ENCODE measurements at places on chromosomes 6 and 20.

GRCh38 chr6:42450477-42451332 is 1.0 kb downstream of the TRERF1 start:
- DNase-seq: no peak

DNA sequence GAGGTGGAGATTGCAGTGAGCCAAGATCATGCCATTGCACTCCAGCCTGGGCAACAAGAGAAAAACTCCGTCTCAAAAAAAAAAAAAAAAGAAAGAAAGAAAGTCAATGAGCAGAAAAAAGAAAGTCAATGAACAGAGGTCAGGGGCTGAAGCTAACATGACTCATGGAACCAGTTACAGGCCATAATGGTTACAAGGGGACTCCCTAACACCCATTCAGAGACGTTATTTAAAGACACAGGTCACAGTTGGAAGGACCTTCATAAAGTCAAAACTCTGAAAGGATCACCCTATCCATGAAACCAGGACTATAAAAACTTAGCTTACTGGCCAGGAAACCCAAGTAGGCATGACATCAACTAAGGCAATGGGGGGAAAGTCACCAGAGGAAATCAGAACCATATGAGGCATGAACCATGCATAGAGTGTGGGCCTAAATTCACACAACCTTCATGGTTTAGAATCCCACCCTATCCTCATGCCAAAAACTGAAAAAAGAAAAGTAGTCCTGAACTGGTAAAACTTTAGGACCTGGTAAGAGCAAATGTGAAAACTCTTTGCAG is 18.2 kb downstream of the FBXL4 start:
- DNase-seq: peak; percentile 7

- DNase-seq: no peak
Measured at GRCh38 chr20:39057911-39058310, 95.8 kb downstream of the DHX35 start.

DNA sequence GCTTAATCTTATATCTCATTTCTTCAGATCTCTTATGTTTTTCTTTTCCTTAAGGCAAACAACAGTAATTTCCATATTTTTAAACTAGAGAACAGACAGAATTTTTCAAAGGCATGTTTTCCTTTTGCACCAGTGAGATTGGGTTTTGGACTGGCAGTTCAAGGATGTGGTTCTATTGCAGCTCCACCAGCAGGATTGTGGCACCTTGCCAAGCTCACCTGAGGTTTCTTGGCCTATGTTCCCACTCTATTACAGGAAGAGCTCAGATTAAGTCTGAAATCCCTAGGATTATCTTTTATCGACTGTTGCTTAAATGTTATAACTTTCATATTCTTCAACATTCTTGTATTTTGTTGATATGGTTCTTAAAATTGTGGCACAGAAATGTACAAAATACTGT is 218.9 kb downstream of the PLCB4 start:
- DNase-seq: no peak

DNA sequence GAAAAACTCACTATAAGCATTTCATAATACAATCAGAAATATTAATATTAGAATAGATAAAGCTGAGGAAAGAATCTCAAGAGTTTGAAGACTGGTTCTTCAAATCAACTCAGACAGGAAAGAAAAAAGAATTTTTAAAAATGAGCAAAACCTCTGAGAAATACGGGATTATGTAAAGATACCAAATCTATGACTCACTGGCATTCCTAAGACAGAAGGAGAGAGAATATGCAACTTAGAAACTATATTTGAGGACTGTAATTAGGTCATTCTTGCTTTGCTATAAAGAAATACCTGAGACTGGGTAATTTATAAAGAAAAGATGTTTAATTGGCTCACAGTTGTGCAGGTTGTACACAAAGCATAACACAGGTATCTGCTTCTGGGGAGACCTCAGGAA is 665.1 kb downstream of the RNF144B start:
- no peak for DNase-seq

- DNase-seq: no peak
Measured at GRCh38 chr20:33788351-33789049, 22.6 kb upstream of the CHMP4B start.

- DNase-seq: no peak
Measured at GRCh38 chr6:37827603-37828265, 8.2 kb downstream of the ZFAND3 start.

GRCh38 chr6:116971959-116972358 is 94.9 kb downstream of the RFX6 start:
- peak; percentile 31 for DNase-seq

DNA sequence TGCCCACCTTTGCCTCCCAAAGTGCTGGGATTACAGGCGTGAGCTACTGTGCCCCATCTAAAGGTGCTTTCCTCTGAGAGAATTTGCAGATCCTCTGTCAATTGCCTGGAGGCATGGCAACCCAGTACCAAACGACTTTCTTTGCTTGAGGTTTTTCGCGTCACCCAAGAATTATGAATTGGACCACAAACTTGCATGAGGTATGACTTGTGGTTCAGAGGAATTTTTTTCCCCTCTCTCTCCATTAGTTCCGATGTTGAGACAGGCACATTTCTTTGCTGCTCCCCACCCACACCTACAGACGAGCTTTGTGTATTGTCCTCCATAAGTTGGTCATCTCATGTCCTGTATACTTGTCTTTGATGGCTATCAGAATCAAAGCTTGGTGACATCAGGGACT is 11.8 kb upstream of the SCAF8 start:
- peak; percentile 70 for DNase-seq

- DNase-seq: no peak
Measured at GRCh38 chr6:45898941-45899682, 116.5 kb downstream of the CLIC5 start.

GRCh38 chr6:40457261-40457660 is 129.9 kb downstream of the LRFN2 start:
- DNase-seq: no peak

DNA sequence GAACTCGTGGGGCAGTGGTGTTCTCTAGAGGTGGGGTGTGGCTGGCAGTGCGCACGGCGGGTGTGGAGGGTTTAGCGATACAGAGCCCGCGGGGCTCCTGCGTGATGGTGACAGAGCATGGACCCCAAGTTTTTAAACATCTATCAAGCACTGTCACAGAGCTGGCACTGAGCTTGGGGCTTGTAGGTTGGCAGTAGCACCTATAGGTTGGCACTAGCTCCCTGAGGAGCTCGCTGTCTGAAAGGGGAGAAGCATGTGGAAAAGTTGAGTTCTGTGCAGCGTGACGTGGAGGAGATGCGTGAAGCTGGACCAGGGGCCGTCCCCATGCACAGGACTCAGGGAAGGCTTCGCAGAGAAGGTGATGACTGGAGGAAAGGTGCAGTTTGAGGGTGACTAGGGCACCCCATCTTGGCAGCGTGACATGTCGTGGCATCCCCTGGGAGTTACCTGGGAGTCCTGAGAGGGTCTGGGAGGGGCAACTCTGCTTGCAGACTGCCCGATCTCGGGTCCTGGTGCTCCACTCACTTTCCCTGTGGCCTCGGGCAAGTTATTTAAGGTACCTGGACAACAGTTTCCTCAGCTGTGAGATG is 122.0 kb downstream of the CDH4 start:
- DNase-seq: no peak

DNA sequence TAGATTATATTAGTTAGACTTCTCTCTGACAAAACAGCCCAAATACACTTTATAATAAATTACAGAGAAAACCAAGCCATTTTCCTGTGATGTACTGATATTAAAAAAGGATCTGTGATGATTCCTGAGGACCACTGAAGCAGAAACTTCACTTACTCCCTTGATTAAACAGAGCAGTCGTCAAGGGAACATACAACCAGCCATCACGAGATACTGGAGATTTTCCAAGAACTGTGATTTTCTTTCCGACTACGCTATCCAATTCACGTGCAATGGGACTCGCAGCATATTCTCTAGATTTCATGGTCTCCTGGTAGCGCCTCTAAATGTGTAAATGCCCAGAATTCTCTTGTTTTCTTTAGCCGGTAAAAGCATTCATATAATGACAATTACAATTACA is 377.4 kb downstream of the PHF3 start:
- DNase-seq: no peak

- DNase-seq: no peak
Measured at GRCh38 chr6:169225131-169225576, 28.5 kb downstream of the THBS2 start.

- no peak for DNase-seq
Measured at GRCh38 chr6:115270953-115271352, 789.7 kb downstream of the FRK start.

- DNase-seq: no peak
Measured at GRCh38 chr6:96528193-96528592, 6.6 kb downstream of the UFL1 start.

DNA sequence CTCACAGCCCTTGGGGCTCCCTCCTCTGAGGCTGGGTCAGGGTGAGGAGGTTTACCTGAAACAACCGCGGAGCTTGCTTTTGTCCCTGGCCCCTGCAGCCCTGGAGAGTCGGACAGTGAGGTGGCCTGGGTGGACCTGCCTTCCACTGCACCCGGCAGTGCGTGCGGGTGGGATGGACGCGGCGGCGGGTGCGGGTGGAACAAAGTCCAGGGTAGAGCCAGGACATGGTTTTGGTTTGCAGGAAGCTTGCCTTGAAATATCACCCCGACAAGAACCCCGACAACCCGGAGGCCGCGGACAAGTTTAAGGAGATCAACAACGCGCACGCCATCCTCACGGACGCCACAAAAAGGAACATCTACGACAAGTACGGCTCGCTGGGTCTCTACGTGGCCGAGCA is 27.1 kb downstream of the UCKL1 start:
- DNase-seq: no peak

DNA sequence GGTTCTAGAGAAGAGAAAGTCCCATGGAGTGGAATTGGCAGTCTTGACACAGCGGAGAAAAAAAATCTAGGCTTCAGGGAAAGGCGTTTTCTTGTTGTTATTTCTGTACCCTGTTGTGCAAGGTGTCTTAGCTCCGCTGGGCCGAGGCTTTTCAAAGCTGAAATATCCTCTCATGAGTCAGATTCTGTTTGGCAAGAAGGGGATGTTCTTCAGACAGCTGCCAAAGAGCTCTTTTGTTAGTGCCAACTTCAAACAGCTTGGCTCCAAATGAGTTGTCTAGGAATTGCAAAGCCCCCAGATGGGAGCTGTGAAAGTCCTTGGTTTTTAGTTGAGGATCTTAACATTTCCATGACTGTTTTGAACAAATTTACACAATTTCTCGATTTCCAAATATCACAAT is 45.6 kb downstream of the LRRN4 start:
- peak; percentile 92 for DNase-seq

DNA sequence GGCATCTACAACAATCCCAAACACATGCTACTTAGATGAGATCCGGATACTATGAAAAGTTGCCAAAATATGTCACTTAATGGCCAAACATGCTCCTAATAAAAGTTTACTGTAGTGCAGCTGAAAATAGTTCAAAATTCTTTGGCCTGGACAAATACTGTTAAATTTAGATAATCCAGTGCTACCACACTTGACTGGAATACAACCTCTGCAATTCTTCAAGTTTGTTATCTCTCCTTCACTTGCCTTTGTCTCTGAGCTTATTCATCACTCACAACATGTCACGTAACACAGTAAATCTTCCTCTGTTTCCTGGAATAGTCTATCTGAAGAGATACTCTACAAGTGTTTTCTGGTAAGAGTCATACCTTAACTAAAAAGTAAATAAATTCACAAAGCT is 10.5 kb upstream of the PLN start:
- DNase-seq: no peak

DNA sequence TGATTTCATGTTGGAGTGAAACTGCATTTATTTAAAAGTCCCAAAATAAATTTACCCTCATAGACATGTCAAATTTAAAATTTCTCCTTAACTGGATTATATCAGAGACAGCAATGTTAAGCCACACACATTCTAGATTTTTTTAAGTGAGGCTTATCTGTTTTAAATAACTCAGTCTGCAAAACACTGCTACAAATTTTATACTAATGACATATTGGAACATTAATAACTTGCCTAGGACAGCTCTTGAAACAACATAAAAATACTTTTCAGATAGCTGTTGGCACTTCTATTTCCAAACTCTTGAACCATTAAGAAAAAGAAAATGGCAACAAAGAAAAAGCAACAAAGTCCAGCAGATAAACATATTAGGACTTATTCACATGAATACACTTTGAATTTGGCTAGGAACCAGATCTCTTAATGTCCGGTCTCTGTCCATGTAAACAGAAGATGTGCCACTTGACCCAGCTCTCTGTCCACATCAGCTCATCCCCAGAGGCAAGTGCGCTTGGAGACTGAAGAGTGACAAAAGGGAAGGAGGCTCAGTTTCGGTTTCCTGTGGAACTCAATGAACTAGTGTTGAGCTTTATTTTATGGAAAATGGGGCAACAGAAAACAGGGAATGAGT is 219.3 kb upstream of the THBS2 start:
- DNase-seq: no peak

- no peak for DNase-seq
Measured at GRCh38 chr20:13995841-13996240, 525 bp downstream of the MACROD2 start.

DNA sequence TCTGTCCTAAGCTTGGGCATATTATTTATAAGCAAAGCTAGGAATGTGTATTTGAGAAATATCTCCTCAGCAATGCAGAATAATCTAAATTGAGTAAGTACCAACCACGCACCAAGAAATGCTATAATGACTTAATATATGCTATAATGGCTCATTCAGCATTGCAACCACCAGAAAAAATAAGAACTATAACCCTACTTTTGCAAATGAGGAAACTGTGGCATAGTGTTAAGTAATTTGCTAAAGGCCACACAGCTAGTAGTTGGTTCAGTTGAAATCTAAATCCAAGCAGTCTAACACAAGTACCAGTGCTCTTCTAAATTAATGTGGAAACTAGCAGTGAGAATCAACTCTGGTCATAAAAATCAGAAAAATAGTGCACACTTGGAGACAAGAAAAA is 35.7 kb downstream of the HBS1L start:
- DNase-seq: no peak

GRCh38 chr6:152575621-152576150 is 61.5 kb downstream of the SYNE1 start:
- DNase-seq: peak; percentile 49

DNA sequence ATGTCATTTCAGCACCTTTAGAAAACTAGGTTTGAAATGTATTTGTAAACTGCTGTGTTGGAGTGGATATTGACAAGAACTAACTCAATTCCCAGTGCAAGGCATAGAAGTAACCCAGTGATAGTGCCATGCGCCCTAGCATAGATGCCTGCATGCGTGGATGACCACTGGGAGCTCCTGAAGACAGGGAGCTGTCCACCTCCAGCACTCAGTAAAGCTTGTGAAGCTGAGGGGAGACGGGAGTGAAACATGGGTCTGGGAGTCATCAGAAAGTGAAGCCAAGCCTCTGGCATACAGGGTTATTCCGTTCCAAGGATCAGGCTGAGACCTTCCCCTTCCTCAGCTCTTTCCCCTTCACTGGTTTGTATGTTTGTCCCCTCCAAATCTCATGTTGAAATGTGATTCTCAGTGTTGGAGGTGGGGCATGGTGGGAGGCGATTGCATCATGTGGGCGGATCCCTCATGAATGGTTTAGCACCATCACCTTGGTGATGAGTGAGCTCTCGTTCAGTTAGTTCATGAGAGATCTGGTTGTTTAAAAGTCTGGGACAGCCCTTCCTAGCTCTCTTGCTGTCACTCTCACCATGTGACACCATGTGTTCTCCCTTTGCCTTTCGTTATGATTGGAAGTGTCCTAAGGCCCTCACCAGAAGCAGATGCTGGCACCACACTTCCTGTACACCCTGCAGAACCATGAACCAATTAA is 146.5 kb upstream of the FERMT1 start:
- no peak for DNase-seq

Measured in IMR-90 (cell line).